ENCODE measurements at places on chromosomes 1 and 21.

DNA sequence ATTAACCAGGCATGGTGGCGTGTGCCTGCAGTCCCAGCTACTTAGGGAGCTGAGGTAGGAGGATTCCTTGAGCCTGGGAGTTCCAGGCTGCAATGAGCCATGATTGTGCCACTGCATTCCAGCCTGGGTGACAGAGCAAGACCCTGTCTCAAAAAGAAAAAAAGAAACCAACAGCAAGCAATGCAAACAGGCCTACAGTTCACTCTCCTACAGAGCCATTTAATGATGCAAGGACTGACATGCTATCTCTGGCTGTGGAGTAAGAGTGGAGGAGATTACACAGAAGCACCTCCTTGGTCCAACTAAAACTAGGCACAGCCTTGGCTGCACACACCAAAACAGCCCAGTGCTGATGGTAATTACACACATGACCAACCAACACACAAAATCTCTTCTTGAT lies 127.5 kb upstream of the SOD1 start:
- DNase-seq = no peak

GRCh38 chr1:202264726-202265125 lies 71.1 kb downstream of the LGR6 start:
- DNase-seq = no peak

- no peak for DNase-seq
These were observed 1.2 kb downstream of the ZDHHC18 start for GRCh38 chr1:26827663-26828062.

DNA sequence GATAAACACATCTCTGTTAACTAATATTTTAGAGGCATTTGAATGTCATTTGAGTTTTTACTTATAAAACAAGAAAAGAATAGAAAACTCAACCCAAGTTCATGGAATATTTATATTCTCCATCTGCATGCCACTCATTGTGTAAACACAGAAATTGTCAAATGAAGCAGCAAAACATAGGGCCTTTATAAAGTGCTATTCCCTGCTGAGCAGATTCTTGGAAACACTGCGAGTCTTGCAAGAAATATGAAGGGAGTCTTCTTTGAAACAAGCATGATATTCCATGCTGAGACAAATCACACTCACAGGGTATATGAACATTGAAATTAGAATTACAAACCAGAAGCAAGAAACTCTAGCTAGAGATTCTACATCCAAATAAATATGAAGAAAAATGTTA lies 655.8 kb downstream of the BRINP3 start:
- DNase-seq = no peak

GRCh38 chr1:230385158-230385450 lies 41.0 kb downstream of the PGBD5 start:
- no peak for DNase-seq

- DNase-seq = no peak
These were observed 78.9 kb downstream of the RAP1GAP start for GRCh38 chr1:21590126-21590880.

GRCh38 chr1:81453367-81453703 lies 347.4 kb upstream of the ADGRL2 start:
- no peak for DNase-seq

- no peak for DNase-seq
These were observed 256.5 kb downstream of the NFIA start for GRCh38 chr1:61338899-61339298.

DNA sequence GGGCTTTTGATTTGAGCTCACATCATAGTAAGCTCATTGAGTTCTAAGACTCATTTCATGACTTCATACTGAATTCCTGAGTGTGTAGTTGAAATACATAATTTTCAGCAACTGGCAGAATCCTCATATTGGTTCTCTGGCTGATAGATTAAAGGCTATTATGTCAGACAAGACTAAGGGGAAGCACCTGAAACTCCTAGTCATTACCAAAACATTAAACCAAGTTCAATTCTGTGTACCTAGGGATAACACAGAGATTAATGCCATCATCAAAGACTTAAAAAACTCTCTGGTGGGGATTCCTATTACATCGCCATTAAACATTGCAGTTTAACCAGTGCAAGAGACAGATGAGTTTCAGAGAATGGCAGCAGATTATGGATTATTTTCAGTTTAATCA lies 339.1 kb downstream of the PTPRC start:
- no peak for DNase-seq

GRCh38 chr1:207904391-207904790 lies 6.5 kb downstream of the CD34 start:
- DNase-seq = no peak

DNA sequence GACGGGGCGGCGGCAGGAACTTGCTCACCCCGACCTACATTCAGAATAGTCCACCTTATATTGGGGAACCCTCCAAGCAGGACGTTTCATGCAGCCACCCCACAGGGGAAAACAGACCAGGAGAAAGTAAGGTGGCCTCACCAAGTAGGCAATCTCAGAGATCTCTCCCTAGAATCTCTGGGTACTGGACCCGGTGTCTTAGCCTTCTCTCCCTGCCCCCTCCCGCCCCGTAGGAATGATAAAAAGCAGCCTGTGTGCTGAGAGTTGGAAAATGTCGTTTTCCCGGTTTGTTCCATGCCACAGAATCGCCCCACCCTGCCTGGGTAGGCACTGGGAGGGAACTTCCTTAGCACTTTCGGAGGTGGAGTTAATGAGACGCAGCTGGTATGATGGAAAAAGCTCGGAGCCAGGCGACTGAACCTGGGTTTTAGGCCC lies 789 bp upstream of the PTPN14 start:
- DNase-seq = no peak

DNA sequence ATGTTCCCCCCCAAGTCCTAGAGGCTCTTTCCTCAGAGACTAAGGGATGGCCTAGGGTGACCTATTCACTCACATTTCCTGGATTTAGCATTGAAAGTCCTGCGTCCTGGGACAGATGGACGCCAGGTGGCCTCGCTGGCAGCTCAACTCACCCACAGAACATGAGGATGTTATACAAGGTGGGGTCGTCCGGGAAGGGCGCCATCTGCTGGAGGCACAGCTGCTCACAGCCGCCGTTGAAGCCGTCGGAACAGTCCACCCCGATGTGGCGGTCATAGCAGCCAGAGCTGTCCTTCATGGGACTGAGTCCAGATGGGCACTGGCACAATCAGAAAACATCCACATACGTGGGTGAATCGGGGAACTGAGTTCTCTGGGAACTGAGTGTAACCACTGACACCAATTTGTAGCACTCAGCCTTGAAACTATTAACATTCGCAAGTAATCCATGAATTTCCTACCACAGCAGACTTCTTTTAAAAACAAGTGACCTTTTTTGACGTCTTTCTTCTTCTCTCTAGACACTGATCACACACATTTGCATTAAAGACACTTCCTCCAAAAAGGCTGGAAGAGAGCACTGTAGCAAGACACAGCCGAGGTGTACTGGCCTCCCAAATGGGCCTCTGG lies 215.4 kb downstream of the ASTN1 start:
- no peak for DNase-seq

GRCh38 chr1:22292011-22292788 lies 149.3 kb upstream of the WNT4 start:
- DNase-seq = no peak

DNA sequence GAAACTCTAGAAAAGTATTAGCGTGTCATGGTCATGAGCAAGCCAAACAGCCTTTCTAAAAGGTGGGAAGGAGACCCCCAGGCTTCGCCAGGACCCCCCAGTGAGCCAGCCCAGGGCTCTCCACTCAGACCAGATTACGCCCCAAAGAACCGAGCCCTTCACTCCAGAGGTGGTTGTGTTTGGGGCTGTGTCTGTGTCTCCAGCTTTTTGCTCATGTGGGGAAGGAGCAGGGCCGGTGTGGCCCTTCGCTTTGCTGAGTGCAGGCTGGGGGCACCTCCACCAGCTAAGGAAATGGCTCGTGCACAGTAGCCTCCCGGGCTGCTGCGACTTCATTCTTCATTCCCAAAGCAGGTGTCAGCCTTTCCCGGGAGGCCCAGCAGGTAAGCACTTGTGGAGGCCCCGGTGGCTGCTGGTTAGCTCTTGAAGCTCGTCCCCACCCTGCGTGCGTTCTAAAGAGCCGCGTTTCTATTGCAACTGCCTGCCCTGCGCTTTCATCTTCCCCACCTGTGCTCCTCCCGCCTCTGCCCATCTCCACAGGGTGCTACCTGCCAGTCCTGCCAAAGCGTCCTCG lies 531 bp downstream of the TSPEAR start:
- DNase-seq = no peak

GRCh38 chr1:216723274-216723780 lies at the start of gene ESRRG:
Gene ESRRG (minus strand): TSS chr1:216723429. CDS start chr1:216723299, 130 bp downstream.
- DNase-seq = no peak

GRCh38 chr1:22048351-22049192 lies 3.9 kb upstream of the CDC42 start:
- no peak for DNase-seq
